Stimulated activated naive CD8-positive, alpha-beta T cell treated with anti-CD3 and anti-CD28 coated beads, Interleukin-15, Interleukin-2, amounts not matched to agents 100 U/mL and 50 U/mL, for 24 hours (primary cell): ENCODE measurements at places on chromosomes 7 and 10.

- no peak for DNase-seq
Measured at GRCh38 chr7:72217151-72217550, 195.0 kb downstream of the CALN1 start.

GRCh38 chr10:127973791-127974311, 66.9 kb downstream of the PTPRE start:
- no peak for DNase-seq

DNA sequence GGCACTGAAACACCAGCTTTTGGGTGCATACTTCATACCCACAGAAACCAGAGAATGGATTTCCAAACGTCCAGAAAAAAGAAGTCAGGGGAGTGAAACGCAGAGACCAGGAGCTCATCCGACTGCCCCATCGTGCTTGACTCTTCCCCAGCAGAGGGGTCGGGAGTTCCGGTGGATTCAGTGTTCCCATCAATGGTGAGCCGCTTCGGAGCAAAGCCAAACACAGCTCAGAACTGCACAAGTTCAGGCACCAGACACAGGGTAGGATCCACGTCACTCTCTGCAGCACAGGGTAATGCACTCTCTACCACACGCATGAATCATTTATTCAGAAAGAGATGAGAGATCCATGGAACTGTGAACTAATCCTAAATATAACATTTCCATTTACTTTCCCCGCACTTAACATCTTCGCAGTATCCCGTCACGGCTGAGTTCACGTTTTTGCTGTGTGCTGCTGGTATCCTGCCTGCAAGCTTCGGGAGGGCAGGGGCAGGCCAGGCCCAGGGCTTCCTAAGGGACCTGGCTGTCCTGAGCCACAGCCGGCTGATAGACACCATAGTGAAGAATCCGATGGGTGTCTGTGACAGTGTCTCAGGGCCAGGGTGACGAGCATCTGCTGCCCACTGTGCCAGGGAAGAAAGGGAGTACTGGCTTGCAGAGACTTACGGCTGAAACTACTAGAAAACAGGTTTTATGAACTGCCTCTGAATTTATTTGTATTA, 545.3 kb downstream of the PTPRN2 start:
- no peak for DNase-seq

- no peak for DNase-seq
Measured at GRCh38 chr10:104622598-104623209, 18.4 kb upstream of the SORCS3 start.

- no peak for DNase-seq
Measured at GRCh38 chr10:130647341-130647740, 511.1 kb downstream of the GLRX3 start.

- DNase-seq, result peak; percentile 51
Measured at GRCh38 chr7:87216701-87217508, 2.6 kb downstream of the TMEM243 start.

DNA sequence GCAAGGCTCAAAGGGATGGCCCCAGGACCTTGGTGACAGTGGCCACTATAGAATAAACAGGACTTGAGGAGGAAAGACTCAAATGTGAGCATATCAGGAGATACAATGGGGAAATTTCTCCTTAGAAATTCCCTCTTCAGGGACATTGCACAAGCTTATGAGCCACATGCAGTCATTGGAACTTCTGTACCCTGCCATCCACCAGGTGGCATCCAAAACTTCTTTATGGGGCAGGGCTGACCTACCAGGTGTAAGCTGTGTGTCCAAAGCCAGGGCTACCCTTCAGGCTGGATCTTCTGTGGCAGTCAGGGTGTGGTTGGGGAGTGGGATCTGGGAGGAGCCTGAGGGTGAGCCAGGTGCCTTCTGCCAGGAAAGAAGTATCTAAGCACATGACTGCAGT, 36.6 kb upstream of the LRRC18 start:
- DNase-seq, result peak; percentile 7

GRCh38 chr10:132375116-132375794, 21.7 kb upstream of the PWWP2B start:
- no peak for DNase-seq

DNA sequence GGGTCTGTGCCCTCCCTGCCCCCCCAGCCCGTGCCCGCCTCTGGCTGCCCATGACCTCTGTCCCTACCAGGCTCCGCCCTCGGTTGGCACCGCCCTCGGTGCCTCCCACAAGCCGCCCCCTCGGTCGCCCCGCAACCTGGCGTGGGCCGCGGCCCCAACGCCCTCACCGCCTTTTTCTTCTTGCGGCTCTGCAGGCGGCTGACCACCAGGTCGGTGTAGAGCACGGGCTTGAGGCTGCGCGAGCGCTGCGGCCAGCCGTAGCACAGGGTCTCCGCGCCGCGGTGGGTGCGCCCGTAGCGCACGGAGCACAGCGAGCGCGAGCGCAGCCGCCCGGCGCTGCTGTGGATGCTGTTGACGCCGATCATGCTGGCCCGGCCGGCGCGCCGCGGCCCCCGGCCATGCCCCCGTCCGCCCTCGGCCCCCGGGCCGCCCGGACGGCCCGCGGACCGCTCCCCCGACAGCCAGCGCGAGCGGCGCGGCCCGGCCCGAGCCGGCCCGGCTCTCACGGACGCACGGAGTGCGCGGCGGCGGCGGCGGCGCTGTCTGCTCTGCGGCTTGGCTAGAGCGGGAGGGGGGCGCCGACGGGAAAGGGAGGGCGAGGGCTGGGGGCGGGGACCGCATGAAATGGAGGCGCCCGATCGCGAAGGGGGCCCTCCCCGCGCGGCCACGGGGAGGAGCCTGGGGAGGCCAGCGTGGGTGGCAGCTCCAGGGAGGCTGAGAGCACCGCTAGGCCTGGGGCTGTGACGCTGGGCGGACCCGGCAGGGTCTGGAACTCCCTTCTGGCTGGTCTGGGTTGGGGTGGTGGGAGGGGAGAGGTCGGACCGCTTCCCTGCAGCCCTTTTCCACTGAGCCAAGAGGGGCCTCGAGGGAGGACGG, 9.6 kb downstream of the PSD start:
- peak; percentile 87 for DNase-seq

- DNase-seq, result no peak
Measured at GRCh38 chr10:3749600-3749999, 35.4 kb downstream of the KLF6 start.

DNA sequence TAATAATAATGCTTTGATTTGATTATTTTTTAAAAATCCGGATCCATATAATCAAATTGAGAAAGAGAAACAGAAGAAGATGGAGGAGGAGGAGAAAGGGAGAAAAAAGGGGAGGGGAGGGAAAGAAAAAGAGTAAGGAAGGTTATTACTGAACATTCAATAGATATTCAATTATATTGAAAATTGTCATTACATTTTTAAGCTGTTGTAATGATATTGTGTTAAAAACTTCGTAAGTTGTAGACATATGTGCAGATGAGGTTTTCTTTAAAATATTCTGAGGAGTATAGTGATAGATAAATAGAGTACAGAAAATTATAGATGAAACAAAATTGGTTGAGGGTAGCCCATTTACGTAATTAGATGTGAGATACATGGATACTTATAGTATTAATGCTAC, 933.0 kb upstream of the PHF14 start:
- DNase-seq, result no peak

GRCh38 chr7:26657206-26657641, 207.2 kb downstream of the SKAP2 start:
- no peak for DNase-seq

- DNase-seq, result no peak
Measured at GRCh38 chr7:44396931-44397545, 71.6 kb upstream of the CAMK2B start.

DNA sequence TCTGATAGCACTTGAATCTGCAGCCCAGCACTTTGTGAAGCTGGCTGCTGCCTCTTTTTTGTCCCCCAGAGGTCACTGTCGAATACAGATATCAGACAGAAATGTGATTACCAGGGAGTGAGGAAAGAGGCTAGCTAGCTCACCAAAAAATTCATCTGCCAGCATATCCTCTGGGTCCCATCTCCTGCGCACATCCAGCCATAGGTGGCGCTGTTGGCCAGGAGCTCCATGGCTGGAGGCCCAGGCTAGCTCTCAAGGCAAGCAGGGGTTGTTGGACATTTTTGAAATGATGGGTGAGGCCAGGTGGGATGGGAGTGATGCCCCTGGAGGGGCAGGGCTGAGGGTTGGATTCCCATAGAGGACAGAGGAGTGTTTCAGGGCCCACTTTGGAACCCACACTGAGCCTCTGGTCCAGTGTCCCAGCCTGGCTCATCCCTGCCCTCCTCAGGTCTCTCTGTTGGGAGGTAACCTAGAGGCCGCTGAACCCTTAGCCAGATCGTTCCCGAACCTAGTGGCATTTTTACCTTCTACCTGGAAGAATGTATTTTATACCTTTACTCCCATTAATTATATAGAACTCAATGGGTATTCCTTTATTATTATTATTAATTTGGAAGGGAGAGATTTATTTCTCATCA, 14.8 kb downstream of the DPCD start:
- DNase-seq, result peak; percentile 84

GRCh38 chr7:41817386-41817785, 114.5 kb upstream of the INHBA start:
- DNase-seq, result peak; percentile 9

DNA sequence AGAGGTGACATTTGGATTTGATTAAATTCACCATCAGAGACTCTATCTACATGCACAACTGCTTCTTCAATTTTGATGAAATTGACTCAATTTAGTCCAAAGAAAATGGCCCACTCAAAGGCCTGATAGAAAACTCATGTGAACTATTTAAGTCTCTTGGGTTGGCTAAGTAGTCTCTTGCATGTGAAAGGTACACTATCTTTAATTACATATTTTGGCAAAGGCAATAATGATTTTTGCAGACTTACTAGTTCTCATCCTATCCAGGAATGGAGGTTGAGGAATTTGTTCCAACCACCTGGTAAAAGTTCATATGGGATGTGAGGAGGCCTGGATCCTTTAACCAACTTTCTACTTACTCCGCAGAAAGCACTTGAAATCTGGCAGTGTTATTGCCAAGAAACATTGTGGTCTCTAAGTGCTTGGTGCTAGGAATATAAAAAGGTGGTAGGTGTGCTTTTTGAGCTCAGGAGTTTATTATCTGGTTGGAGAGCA, 618.6 kb upstream of the MKI67 start:
- DNase-seq, result no peak

GRCh38 chr7:140031364-140031763, 31.4 kb downstream of the PARP12 start:
- no peak for DNase-seq

GRCh38 chr7:68425377-68425776, 1172.9 kb upstream of the AUTS2 start:
- no peak for DNase-seq

GRCh38 chr7:107560898-107561516, 2.7 kb downstream of the COG5 start:
- no peak for DNase-seq

GRCh38 chr10:132601567-132601966, 64.0 kb downstream of the INPP5A start:
- DNase-seq, result no peak

- no peak for DNase-seq
Measured at GRCh38 chr10:132667342-132668047, 118.5 kb downstream of the NKX6-2 start.

DNA sequence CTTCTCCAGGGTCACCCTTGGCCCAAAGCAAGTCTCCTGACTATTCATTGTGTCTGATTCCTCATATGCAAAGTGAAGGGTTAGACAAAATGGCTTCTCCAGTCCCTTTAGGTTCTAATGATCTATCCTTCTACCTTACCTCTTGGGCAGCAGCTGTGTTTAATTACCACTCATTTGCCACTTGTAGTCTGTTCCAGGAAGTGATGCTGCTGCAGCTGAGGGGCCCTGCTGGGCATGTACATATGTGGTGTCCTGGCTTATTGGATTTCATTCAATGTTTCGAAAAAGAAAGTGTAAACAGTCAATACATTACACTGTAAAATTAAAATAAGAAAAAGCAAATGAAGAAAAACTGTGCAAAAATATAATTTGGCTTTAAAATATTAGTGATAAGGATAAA, 36.6 kb downstream of the SCIN start:
- DNase-seq, result no peak

GRCh38 chr7:106356-106755, 86.0 kb upstream of the FAM20C start:
- no peak for DNase-seq

- peak; percentile 79 for DNase-seq
Measured at GRCh38 chr10:11986593-11987216, 55.9 kb downstream of the UPF2 start.

DNA sequence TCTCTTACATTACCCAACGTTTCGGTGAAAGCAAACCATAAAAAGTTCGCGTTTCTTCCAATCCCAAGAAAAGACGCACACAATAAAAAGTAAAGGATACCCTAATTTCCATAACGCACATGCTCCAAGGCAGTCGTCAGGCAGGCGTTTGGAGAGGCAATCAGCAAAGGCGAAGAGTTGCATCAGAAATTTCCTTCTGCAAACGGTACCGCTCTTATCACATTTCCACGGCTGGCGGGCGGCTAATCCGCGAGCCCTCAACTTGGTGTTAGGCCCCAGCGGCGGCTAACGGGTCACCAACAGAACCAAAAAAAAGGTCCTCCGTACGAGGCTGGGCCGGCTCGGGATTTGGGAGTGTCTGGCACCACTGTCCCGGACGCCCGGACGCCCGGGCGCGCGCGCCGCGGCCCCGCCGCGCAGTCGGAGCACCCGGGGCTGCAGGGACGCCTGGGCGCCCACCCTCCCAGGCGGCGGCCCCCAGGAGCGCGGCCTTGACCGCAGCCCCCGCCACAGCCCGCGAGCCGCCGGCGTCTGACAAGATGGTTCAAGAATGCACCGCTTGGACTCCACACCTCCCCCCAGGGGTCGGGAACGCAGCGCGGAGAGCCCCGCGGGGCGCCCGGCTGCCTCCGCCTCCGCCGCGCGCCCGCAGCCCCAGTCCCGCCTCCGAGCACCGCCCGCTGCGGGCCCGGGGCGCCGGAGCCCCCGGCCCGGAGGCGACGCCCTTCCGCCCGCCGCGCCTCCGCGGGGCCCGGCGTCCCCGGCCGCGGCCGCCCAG, 9.8 kb upstream of the GRB10 start:
- DNase-seq, result no peak

- DNase-seq, result no peak
Measured at GRCh38 chr10:99172128-99172738, 63.4 kb downstream of the HPSE2 start.

GRCh38 chr7:12287901-12288300, 76.8 kb downstream of the TMEM106B start:
- DNase-seq, result no peak

- peak; percentile 32 for DNase-seq
Measured at GRCh38 chr10:10677479-10677878, 340.2 kb upstream of the CELF2 start.

- no peak for DNase-seq
Measured at GRCh38 chr10:121998462-121998861, 9.5 kb downstream of the TACC2 start.
